Fibroblast of skin of left quadriceps (primary cell): ENCODE measurements at places on chromosomes 6 and 20.

GRCh38 chr6:16512544-16513290 is 248.5 kb downstream of the ATXN1 start:
- no peak for DNase-seq

DNA sequence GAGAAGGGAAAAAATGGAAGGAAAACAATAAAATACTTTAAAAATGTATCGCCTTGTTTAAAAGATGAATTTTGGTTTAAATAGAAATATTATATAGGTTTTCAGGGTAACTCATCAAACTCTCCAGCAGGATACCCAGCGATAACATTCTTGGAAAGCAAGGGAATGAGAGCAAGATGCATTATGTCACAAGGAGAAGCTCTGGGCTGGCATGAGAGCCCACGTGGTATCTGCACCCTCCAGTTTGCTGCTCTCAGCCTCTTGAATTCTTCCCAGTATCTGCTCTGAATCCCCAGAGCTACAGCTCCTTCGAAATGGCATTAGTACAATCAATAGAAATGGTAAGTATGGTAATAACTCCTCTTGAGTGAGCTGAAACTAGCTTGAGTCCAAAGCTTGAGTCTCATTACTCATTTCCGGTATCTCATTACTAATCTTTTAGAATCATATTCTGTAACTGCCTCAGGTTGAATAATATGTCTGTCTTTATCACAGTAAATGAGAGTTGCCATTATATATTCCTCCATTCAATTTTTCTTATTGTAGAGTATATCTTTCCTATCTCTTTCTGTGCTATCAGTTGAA is 4.9 kb upstream of the TMEM242 start:
- DNase-seq: no peak

- peak; percentile 47 for DNase-seq
Measured at GRCh38 chr6:128572294-128572693, 51.9 kb upstream of the PTPRK start.

- no peak for DNase-seq
Measured at GRCh38 chr20:17394411-17394810, 136.8 kb downstream of the BFSP1 start.

- no peak for DNase-seq
Measured at GRCh38 chr6:66965227-66965626, 1258.2 kb upstream of the EYS start.

- no peak for DNase-seq
Measured at GRCh38 chr20:1002682-1003561, 811 bp upstream of the RSPO4 start.

DNA sequence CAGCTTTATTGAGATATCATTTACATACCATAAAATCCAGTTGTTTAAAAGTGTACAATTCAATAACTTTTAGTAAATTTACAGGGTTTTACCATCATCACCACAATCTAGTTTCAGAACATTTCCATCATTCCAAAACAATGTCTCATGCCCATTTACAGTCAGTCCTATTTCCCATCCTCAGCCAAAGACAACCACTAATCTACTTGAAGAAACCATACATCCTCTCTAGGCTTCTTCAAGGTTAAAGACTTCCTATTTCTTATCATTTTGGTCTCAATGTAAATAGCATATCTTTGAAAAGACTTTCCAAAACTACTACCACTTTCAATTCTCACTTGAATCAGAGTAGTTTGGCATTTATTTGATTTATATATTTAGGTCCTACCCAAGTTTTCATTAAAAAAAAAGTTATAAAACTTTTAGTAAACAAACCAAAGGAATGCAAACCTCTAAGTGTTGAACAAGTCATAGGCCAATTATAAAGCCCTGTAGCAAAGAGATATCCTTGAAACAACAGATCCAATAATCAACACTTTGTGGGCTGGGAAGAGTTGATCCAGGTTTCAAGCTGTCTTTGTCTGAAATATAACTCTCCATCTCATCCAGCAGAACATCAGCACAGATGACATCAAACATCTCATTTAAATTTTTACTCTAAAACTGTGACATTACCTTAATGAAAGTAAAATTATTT is 211.3 kb upstream of the RUNX2 start:
- peak; percentile 88 for DNase-seq

DNA sequence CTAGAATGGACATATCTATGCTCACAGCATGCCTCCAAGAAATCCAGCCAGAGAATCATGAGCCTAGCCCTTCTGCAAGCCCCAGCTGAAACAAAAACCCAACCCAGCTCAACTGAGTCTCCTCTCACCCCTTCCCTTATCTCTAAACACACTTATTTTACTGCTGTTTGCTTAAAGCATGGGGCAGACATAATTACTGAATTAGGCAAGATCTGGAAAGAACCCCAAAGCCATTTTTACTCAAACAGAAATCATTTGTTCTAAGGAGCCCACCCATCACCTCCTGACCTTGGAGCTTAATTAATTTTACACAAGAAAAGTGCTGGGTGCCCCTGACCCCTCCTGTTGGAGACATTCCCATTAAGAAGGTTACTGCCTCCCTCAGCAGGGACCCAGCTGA is 291.6 kb downstream of the MAFB start:
- DNase-seq: no peak

- no peak for DNase-seq
Measured at GRCh38 chr20:2162823-2163166, 61.2 kb downstream of the STK35 start.

DNA sequence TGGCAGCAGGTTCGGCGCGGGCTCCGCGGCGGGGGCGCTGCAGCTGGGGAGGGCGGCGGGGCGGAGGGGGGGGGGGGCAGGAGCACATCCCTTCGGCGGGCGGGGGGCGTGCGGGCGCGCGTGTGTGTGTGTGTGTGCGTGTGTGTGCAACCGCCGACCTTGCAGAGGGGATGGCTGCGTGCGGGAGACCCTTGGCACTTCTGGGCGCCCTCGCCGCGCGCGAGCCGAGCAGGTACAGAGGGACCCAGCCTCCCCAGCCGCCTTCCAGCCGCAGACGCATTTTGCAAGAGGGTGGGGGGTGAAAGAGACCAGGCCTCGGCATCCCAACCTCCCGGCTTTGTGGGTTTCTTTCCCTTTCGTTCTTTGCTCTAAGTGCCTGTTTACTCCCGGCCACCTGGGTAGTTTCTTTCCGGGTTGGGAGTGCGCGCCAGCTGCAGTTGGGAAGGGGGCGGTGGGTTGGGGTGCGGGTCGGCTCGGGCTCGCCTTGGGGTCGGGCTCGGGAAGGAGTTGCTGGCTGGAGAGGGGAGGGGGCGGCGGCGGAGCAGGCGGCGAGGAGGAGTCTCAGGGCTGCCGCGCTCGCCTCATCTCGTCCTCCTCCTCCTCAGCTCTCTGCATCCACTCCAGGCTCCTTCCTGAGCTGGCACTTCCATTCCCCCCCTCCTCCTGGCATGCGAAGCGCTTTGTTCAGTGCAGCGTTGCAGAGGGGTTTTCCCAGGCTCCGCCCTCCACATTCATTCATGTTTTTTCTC is 620 bp downstream of the HIVEP1 start:
- peak; percentile 73 for DNase-seq

- DNase-seq: no peak
Measured at GRCh38 chr20:45945678-45946148, 11.2 kb downstream of the PCIF1 start.

DNA sequence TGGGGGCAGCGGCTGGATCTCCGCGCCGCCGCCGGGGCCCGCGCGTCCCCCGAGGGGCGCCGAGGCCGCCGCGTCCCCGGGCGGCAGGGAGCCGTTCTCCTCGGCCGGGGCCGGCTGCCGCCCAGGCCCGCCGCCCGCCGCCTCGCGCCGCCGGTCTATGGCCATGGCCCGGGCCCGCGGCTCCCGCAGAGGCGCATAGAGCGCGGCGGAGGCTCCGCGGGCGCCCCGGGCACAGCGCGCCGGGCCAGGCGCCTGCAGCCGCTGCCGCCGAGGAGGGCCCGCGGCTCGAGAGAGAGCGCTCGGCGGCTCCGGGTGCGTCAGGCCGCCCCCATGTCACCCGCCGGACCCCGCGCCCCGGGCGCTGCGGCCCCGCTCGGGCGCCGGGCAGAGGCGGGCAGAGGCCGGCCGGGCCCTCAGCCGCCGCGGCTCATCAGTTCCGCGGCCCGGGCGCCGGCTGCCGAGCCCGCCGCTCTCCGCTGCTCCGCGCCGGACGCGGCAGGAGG is 404 bp downstream of the SLC22A23 start:
- no peak for DNase-seq

DNA sequence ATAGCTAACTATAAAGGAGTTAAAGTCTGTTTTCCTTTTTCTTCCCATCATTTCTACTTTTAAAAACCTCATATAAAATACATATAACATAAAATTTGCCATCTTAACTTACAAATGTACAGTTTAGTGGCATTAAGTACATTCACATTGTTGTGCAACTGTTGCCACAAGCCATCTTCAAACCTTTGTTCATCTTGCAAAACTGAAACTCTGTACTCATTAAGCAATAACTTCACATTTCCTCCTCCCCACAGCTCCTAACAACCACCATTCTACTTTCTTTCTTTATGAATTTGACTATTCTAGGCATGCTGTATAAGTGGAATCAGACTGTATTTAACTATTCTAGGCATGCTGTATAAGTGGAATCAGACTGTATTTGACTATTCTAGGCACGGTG is 4.5 kb downstream of the CCDC170 start:
- no peak for DNase-seq

- peak; percentile 73 for DNase-seq
Measured at GRCh38 chr20:19253916-19254820, 41.7 kb downstream of the SLC24A3 start.

DNA sequence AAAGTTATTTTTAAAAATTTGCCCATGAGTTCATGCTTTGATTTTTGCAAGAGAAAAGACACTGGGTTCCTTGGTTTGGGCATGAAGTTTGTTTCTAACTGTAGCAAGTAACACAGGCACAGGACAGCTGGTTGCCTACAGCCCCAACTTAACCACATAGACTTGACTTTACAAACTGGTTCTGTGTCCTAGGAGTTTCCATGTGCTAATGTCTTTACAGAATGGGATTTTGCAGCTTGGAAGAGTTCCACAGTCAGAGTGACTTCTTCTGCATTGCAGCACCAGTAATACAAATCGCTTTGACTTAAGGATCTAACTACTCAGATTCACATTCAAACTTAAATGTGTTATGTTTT is 44.3 kb downstream of the OR2B2 start:
- DNase-seq: no peak

GRCh38 chr20:25364180-25364788 is 26.4 kb downstream of the ABHD12 start:
- no peak for DNase-seq

DNA sequence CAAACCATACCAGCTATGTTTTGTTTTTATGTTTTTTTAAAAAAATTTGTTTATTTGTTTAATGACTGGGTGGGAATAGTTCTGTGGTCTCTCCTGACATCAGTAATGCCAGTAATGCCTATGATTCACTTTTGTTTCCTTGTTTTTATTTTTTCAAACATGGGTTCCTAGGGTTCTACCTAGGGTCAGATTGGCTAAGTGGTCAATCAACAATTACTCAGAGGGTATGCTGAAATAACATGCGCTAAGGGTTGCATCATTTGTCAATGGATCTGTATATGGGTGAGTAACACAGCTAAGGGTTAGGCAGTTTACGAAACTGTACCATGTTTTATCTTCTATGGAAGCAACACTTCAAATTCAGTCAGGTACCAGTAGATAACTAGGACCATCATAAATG is 583.8 kb upstream of the GJE1 start:
- DNase-seq: no peak

DNA sequence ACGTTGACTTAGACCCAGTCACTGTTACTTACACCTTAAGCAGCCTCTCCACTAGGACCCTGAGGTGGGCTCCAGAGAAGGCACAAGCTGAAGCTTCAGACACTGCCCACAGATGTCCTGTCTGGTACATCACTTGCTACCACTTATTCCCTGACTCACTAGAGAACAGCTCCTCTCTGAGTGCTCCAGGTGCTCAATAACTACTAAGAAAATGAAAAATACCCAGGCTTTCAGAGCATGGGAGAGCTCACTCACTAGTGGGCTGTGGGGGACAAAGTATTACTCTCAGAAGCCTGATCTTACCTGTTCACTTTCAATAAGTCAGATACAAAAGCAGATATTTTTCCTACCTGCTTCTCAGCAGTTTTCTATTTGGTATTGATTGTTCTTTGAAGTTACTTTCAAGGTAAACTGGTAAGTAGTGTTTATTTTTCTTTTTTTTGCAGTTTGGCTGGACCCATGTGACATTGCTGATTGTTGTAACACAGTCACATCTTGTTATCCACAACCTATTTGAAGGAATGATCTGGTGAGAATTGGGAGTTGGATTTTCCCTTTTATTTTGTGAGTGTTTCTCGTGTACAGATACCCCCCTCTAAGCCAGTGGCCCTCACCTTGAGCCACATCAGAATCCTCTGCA is 55.9 kb downstream of the CDS2 start:
- no peak for DNase-seq

- DNase-seq: peak; percentile 80
Measured at GRCh38 chr20:32898729-32899128, 40.0 kb downstream of the EFCAB8 start.

DNA sequence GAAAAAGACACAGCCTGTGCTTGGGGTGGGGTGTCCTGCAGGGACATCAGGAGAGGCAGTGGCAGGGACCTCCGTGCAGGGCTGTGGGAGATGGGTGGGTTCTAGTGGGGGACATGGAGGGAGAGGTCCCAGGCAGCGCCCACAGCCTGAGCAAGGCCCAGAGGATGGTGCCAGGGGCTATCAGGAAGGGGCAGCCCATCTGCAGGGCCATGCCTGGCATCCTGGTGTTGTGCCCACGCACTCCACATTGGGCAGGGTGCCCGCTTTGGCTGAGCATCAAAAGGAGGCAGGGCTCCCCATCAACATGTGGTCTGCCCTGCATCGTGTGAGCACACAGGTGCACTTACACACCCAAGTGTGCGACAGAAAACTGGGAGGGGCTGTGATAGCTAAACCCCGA is 184.3 kb upstream of the SNX9 start:
- no peak for DNase-seq

DNA sequence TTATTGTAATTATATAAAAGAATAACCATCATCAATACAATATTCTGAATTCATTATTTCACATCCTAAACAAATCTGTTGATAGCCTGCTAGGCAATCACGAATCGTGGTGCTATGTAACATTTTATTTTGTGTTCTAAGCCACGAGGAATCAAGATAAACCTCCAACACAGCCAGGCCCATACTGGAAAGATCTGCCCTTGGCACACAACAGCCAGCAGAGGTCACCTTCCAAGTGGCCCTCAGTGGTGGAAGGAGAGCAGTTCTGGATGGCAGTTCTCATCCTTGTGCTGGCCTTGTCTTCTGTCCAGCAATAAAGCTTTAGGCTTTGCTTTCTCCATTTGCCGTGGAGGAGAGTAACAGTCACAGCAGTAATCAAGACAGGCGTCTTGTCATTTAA is 13.2 kb downstream of the ZNF831 start:
- DNase-seq: no peak

DNA sequence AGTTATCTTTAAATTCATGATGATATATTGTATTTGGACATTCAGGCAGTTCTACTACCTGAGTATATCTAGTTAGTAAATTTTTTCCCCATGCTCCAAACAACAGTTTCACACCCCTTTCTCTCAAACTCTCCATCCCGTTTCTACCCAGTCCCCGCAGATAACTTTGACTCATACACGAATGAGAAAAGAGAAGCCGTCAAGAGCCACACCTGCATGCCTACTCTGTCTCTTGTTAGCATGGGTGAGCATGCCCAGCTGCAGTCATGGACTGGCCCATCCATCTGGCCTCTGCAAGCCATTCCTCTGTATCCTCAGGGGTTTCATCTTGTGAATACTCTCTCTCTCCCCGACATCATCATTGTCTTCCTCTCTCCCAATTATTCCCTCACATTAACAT is 41.5 kb downstream of the MYB start:
- no peak for DNase-seq
